ENCODE measurements at places on chromosomes 3 and 15.

GRCh38 chr3:189363590-189364255 is 192.0 kb downstream of the TPRG1 start:
- DNase-seq, result no peak

- DNase-seq, result no peak
Measured at GRCh38 chr3:47156396-47156795, 7.5 kb downstream of the SETD2 start.

GRCh38 chr15:83318861-83319415 is 34.5 kb upstream of the BNC1 start:
- DNase-seq, result no peak

DNA sequence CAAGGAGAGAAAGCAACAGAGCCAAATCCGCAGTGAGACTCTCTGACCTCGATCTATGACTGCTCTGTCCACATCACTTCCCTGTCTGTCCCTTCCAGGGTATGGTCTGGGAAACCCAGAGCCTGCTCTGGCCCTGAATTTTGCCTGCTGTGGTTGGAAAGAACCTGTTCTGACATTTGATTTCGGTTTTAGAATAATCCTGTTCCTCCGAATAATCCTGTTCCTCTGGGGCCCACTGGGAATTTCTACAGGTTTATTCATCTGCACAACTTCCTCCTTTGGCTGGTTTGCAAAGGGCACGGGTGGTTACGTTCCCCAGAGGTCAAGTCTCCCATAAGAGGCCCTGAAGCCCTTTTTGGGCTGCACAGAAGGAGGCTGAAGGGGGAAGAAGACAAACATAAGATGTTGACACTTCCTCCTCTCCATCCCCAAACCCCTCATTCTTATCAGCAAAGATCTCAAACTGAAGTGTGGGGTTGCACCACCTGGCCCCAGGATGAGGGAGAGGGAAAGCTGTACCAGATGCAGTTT is 10.6 kb downstream of the LAMP3 start:
- no peak for DNase-seq

DNA sequence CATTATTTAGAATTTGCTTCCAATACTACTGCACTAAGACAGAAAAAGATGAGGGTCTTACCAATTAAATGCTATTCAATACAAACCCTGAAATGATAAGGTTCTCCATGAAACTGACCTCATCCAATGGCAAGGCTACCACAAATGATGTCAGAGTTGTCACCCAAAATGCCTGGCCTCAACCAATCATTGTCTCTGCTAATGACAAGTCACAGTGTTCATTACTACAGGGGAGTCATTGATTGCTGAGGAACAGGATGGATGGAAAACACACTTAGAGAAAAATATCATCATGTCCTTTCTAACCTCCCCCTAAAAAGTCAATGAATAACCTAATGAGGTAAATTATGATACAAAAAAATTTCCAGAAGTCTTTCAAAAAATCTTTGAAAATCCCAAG is 91.0 kb downstream of the FOXP1 start:
- no peak for DNase-seq

- DNase-seq, result no peak
Measured at GRCh38 chr3:46286947-46287565, 44.8 kb downstream of the CCR3 start.

DNA sequence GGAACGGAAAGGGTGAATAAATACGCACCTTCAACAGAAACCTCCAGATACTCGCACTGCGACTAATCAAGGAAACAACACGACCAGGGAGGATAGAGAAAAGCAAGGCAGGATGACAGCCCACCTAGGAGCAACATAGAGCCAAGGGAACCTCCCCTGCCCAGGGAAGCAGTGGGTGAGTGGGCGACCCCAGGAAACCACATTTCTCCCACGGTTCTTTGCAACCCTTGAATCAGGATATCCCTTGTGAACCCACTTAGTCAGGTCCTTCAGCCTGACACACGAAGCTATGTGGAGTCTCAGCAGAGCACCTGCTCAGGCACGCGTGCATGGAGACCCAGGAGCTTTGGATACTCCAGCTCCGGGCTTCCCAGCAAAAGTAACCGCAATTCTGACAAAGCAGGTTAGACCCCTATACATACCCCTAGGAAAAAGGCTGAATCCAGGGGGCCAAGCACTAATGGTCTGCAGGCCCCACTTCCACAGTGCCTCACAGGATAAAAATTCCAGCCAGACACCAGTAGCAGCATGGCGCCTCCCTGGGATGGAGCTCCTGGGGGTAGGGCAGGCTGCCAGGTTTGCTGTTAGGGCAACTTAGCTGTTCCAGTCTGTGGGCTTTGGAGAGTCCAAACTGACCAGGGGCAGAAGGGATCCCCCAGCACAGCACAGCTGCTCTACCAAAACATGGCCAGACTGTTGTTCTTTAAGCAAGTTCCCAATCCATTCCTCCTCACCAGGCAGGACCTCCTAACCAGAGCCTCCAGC is 38.4 kb upstream of the PXYLP1 start:
- no peak for DNase-seq

- DNase-seq, result peak; percentile 5
Measured at GRCh38 chr15:73273181-73274002, 95.4 kb downstream of the HCN4 start.

- DNase-seq, result no peak
Measured at GRCh38 chr3:132504375-132504933, 87.2 kb downstream of the DNAJC13 start.

DNA sequence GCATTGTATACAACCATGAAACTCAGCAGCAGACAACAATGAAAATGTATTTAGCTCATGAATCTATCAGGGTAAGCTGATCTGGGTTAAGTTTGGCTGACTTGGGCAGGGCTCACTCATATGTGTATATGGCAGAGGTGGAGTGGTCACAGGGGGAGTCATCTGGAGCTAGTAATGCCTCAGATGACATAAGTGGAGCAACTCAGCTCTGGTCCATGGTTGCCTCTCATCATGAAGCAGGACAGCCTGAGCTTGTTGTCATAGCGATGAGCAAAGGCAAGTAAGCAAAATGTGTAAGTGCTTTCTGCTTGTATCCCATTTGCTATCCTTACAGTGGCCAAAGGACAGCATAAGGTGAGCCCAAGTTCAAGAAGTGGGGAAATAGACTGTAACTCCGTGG is 64.5 kb downstream of the ALCAM start:
- no peak for DNase-seq

GRCh38 chr3:119636891-119637611 is 23.3 kb downstream of the POPDC2 start:
- no peak for DNase-seq

GRCh38 chr3:141499284-141499683 is 12.5 kb downstream of the RASA2 start:
- no peak for DNase-seq

DNA sequence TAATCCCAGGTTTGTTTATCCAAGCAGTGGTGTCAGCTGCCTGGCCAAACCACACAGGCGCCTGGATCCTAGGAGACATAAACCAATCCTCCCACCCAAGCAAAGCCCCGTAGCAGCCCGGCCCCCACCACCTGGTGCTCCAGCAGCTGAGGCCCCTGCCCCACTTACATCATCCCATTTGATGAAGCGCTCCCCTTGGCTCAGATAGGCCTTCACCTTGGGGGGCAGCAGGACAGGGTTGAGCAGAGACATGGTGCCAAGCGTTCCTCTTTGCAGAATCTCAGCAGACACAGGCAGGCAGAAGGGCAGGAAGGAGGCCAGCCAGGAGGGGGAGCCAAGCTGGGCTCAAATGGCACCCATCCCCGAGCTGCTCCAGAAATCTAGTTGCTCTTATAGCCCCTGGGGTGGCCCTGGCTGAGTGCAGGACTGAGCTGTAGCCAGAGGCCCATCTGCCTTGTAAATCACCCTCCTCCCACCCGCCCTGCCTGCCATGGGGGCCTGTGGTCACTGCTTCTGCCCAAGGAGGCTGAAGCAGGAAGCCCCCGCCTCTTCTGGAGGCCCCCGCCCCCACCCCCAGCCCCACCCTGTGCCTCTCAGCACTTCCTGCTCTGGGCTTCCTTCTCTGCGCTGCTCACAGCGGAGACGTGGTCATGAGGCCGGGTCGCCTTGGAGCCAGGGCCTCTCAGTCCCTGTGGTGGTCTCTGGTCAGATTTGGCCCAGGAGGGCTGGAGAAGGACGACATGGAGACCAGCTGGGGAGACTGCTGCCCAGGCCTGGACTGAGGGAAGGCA is at the start of gene PLCB2:
PLCB2 (minus strand) TSS at position 515 of the 791 bp plus-strand sequence; CDS start at position 252, 263 bp downstream.
- peak; percentile 25 for DNase-seq

GRCh38 chr3:188153437-188154013 is 432 bp upstream of the LPP start:
- no peak for DNase-seq

GRCh38 chr3:157231071-157231470 is 71.1 kb upstream of the CCNL1 start:
- DNase-seq, result no peak

GRCh38 chr15:42267286-42267685 is 5.7 kb upstream of the GANC start:
- DNase-seq, result no peak
